ENCODE measurements at places on chromosomes 4 and X. TPM values are rescaled to one million over a fixed set of nuclear protein-coding genes. Genes with fewer than 3 reads are reported as not detected.

Gene CT45A3
- not detected for total RNA-seq

Gene CACNA1F
- not detected for total RNA-seq

Gene TLL1
- total RNA-seq, result 19.0 TPM

Gene FGF2
- 176 TPM for total RNA-seq

Gene CYLC1
- total RNA-seq, result not detected

Gene CCDC120
- total RNA-seq, result 0.86 TPM

DNA sequence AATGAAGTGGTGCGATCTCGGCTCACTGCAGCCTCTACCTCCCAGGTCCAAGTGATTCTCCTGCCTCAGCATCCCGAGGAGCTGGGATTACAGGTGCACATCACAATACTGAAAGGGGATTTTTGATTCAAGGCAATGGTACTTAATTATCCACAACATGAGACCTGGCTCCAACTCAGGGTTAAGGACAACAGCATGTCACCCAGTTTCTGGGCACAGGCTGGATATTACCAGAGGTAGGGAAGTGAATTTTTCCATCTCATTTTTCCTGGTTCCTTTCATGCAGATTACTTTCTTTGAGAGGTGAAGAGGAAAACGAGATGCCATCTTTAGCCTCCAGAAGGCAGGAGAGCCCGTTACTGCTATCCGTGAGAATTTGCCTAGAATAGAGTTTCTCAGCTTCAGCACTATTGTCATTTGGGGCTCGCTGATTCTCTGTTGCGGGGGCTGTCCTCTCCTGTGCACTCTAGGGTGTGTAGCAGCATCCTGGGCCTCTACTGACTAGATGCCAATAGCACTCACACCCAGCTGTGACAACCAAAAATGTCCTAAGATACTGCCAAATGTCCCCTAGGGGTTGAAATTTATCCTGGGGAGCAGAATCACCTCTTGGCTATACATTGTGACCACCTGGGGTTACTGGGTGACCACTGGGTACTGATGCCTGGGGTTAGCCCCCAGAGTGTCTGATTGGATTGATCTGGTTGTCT lies 121.8 kb upstream of the NDP start:
- no peak for DNase-seq

- no peak for DNase-seq
Measured at GRCh38 chr4:158050942-158051341, 121.9 kb downstream of the GASK1B start.

GRCh38 chr4:29336861-29337260 lies 1383.3 kb upstream of the PCDH7 start:
- DNase-seq, result no peak

Data from fibroblast of villous mesenchyme (primary cell).